Fibroblast of villous mesenchyme (primary cell): ENCODE measurements at places on chromosomes 16 and 17. TPM values are rescaled to one million over a fixed set of nuclear protein-coding genes. Genes with fewer than 3 reads are reported as not detected.

DNA sequence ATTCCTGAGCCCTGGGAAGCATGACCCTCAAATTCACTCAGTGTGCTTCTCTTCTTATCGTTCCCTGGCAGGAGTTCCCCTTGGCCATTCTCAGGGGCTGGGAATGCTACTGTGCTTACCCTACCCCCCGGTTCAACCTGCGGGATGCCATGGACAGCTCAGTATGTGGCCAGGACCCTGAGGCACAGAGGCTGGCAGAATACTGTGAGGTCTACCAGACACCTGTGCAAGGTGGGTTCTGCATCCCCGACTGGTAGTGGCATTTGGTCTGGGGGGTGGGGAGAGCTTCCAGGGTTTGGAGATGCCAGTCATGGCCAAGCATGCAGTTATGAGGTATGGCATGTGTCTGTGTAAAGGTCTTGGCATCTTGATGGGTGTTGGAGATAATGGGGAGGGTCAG lies 39.4 kb downstream of the WSCD1 start:
- no peak for DNase-seq

DNA sequence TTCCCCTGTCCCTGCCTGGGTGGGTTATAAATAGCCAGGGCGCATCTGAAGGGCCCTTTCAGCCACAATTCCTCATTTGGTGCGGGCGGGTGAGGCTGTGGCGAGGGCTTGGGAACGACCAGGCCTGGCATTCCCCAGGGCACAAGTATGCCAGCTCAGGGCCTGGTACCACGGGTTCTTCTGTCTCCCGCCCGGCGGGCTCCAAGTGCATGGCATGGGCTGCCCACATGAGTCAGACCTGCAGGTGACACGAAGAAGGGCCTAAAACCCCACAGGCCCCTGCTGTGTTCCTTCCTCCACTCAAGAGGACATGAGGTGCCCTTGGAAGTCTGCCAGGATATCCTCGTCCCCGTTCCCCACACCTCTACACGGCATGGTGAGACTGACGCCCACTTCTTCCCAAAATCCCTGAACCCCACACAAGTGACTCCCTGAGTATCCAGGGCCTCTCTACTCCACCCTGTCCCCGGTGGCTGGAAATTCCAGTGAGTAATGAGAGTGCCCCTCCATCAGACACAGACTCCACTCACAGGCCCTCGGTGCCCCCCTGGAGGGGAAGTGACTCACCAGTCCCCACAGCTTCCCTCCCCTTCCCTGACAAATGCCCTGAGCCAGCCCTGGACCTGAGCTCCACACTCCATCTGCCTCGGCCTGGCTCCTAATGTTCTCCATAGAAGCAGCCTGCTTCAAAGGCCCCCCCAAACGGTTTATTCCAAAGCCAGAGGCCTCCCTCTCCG lies 68.8 kb downstream of the ABR start:
- DNase-seq: peak; percentile 57

DNA sequence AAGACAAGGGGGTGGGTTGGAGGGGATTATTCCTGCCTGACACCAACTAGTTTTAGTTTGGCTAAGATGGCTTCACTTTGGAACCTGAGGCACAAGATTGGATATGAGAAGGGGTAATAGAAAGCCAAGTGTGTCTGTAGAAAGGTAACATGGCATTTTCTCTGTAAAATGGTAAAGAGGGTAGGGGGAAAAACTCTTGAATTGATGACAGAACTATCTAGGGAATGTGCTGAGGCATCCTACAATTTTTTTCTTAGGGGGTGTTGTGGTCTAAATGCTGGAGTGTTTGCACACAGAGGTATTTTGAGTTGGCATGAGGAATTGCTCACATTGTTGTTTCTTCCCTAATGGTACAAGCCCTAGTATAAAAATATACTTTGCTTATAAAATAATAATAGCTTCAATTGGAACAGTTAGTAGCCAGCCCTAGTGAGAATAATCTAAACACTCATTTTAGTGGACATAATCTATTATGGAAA lies 25.8 kb downstream of the YPEL2 start:
- DNase-seq: no peak

GRCh38 chr16:48382131-48382530 lies 3.1 kb downstream of the SIAH1 start:
- no peak for DNase-seq

The CARD14 gene
- under 0.01 TPM in 1 of 2 replicates, not detected in the other for total RNA-seq

DNA sequence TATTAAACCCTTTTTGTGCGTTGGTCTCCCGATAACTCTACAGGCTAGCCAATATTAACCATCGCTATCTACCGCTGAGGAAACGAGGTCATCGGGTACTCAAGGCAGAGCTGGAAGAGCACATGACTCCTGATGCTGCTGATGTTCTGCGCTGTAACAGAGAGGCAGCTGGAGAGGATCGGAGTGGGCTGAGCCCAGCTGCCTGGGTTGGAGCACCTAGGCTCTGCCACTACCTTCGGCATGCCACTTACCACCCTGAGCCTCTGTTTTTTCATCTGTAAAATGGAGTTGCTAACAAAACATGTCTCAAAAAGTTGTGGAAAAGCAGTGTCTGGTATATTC lies 432 bp upstream of the SLC46A1 start:
- DNase-seq: peak; percentile 23

The JPH3 gene
- total RNA-seq: not detected in 2 replicates

- DNase-seq: no peak
These were observed 842 bp upstream of the LDAF1 start for GRCh38 chr16:21157632-21158031.

- peak; percentile 48 for DNase-seq
These were observed 56.0 kb downstream of the CEP112 start for GRCh38 chr17:66135896-66136295.

DNA sequence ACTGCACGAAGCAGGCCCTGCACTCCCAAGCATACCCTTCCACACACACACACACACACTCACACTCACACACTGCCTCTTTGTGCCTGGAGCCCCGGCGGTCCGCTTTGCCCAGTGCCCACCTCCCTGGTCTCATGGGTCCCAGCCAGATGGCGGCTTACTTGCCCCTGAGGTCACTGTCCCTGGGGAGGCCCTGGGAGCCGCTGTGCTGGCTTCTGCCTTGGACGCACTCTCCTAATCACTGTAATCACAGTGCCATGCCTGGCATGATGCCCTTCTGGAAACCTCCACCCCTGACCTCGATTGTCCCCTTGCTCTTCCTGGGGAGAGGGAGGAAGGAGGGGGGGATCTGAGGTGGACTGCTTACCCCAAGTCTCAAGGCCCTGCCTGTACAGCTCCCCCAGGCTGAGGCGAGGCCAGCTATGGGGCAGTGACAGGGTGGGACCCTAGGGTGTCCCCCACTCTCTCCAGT lies 36.0 kb downstream of the ARHGAP23 start:
- peak; percentile 57 for DNase-seq

The SMPD3 gene
- total RNA-seq: under 0.01 and 0.86 TPM in 2 replicates

The C17orf50 gene
- not detected in 2 replicates for total RNA-seq
